ENCODE measurements at places on chromosomes 6 and 20. TPM values are rescaled to one million over a fixed set of nuclear protein-coding genes. Genes with fewer than 3 reads are reported as not detected.

DNA sequence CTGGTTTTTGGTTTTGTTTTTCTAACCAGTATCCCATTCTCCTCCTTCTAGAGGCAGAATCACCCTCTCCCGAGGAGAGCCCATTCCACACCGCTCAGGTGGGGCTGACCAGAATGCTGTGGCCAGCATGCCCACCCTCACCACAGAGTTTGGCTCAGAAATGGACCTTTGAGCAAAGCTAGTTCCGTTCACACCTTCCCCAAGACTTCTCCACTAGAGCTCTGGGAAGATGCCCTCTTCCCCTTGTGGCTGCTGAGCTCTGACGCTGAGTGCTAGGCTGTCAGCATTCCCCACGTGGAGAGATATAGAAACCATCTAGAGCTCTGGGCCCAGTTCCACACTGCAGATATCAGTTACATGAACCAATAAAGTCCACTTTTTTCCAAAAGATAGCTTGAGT lies 7.9 kb downstream of the GPLD1 start:
- H3K4me1 ChIP-seq: peaks cover 7% of the 10 kb centered on the region
- no peak for DNase-seq
- no peaks in the 10 kb centered on the region for H3K36me3 ChIP-seq
- no peak overlapping the region for H3K27ac ChIP-seq

- no peaks in the 10 kb centered on the region for H3K4me1 ChIP-seq
- H3K36me3 ChIP-seq: no peaks in the 10 kb centered on the region
- no peaks in the 10 kb centered on the region for H3K27me3 ChIP-seq
- no peak overlapping the region for H3K4me3 ChIP-seq
- no peak for DNase-seq
These were observed 217.5 kb downstream of the PTPRK start for GRCh38 chr6:128302942-128303341.

DNA sequence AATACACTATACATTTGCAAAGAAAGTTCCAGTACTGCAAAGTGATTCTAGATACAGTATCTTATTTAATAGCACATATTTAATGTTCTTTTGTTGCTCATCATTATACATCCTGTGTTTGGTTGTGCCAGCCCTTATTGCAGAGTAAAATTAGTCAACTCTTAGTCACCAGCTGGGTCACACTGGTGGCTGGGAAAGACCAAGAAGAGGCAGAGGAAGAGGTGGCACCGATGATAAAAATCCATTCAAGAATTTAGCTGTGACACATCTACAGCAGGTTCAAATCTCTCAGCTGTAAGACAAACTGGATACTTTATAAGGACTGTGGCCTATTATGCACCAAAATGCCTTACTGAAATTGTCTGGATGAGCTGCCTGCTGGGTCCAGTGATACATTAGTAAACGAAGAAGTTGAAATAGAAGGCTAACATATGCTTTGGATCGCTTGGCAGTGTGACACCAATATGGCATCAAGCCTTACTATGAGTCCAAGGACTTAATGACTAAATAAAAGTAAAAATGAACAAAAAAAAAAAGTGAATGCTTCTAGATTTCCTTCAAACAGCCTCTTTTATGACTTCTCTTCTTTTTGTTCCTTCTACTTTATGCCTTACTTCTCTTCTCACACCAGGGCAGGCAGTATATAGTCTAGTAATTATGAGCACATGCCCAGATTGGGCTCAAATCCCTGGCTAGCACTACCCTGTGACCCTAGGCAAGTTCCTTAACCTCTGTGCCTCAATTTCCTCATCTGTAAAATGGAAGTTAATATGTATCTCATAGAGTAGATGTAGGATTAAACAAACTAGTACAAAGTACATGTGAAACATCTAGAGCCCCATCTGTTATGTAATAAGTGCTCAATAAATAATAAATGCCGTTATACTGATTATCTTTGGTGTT lies 29.4 kb upstream of the RNF8 start:
- H3K27me3 ChIP-seq: no peaks in the 10 kb centered on the region
- peaks cover 32% of the 10 kb centered on the region for H3K36me3 ChIP-seq
- no peak for DNase-seq
- H3K4me1 ChIP-seq: peaks cover 37% of the 10 kb centered on the region

DNA sequence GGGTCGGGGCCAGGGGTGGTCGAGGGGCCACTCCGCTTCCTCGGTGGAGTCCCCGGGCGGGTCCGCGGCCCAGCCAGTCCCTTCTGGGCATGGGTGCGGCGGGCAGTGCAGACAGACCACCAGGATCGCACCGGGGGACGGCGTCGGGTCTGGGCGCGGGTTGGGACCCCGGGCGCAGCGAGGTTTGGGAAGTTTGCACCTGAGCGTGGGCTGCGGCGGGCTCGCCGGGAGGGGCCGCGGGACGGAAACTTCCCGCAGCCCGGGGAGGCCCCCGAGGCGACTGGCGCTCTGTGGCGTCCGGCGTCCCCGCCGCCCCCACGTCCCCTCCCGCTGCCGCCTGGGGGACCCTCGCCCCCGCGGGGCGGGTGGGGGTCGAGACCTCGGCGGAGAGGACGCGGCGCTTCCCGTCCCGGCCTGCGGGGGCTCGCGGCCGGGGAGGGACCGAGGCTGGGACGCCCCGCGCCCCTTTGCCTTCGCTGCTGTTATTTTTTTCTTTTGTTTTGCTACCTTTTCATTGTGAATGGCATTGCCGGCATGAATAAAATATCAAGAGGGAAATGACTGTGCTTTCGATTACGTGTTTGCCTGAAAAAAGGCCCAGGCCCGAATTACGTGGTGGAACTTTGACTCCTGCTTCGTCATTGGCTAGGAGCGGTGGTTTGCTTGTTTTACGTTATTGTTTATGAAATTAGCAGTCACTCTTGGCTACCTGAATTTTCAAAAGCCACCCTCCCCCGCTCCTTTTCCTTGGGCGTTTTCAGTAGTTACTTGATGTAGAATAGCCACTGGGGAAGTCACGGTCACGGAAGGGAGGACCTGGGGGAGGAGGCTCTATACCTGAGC lies 703 bp downstream of the SNX9 start:
- H3K36me3 ChIP-seq: no peaks in the 10 kb centered on the region
- no peaks in the 10 kb centered on the region for H3K27me3 ChIP-seq
- peak; percentile 24 for DNase-seq
- peaks cover 48% of the 10 kb centered on the region for H3K4me1 ChIP-seq

DNA sequence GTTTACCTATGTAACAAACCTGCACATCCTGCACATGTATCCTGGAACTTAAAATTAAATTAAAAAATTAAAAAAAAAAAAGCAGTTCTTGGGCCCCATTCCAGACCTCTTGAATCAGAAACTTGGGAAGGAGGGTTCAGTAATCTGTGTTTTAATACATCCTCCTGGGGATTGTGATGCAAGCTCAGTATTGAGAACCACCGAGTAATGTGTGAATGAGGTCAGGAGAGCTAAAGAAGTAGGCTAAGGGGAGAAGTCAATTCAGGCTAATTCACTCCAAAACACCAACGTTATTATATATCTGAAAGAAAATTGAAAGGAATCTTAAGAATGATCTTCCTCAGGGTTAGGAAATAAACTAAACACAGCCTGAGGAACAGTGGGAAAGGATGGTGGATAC lies 120.4 kb downstream of the RNF144B start:
- DNase-seq: no peak
- H3K4me1 ChIP-seq: peaks cover 7% of the 10 kb centered on the region
- no peaks in the 10 kb centered on the region for H3K27me3 ChIP-seq
- no peaks in the 10 kb centered on the region for H3K36me3 ChIP-seq

GRCh38 chr6:138981416-138981815 lies 6.6 kb downstream of the REPS1 start:
- H3K36me3 ChIP-seq: no peaks in the 10 kb centered on the region
- DNase-seq: no peak
- no peak overlapping the region for H3K4me3 ChIP-seq
- H3K27me3 ChIP-seq: no peaks in the 10 kb centered on the region
- H3K27ac ChIP-seq: no peak overlapping the region

DNA sequence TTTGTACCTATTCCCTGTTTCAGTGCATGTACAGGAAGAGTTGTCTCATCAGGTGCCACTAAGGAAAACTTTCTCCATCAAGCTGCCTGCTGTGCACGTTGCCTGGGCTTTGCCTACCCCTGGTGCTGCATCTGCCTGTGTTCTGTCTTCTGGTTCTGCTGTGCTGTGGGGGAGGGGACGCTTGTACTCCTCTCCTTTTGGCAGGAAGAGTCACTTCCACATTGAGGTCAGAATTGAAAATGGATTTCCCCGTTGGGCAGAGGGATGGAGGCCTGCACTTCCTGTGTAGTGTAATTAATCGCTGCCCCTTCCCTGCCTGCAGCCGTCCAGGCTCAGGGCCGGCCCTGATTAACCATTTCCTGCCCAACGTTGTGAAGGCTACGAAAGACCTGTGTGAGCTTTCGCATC lies 153.3 kb downstream of the SCML4 start:
- no peaks in the 10 kb centered on the region for H3K27me3 ChIP-seq
- peaks cover 30% of the 10 kb centered on the region for H3K4me1 ChIP-seq
- H3K36me3 ChIP-seq: no peaks in the 10 kb centered on the region
- H3K27ac ChIP-seq: peak overlapping the region; percentile 31
- DNase-seq: peak; percentile 64
- H3K4me3 ChIP-seq: no peak overlapping the region

GRCh38 chr6:12608016-12608860 lies 108.3 kb upstream of the PHACTR1 start:
- peaks cover 10% of the 10 kb centered on the region for H3K4me1 ChIP-seq
- H3K4me3 ChIP-seq: no peak overlapping the region
- H3K27me3 ChIP-seq: no peaks in the 10 kb centered on the region
- no peak for DNase-seq
- no peak overlapping the region for H3K27ac ChIP-seq

- peaks cover 5% of the 10 kb centered on the region for H3K36me3 ChIP-seq
- H3K4me1 ChIP-seq: no peaks in the 10 kb centered on the region
- no peak for DNase-seq
- H3K27me3 ChIP-seq: no peaks in the 10 kb centered on the region
- no peak overlapping the region for H3K27ac ChIP-seq
These were observed 88.2 kb upstream of the STXBP5 start for GRCh38 chr6:147116056-147116455.

GRCh38 chr6:77815531-77815930 lies 162.7 kb downstream of the MEI4 start:
- H3K27ac ChIP-seq: no peak overlapping the region
- H3K27me3 ChIP-seq: no peaks in the 10 kb centered on the region
- H3K36me3 ChIP-seq: no peaks in the 10 kb centered on the region
- H3K4me3 ChIP-seq: no peak overlapping the region
- no peaks in the 10 kb centered on the region for H3K4me1 ChIP-seq
- no peak for DNase-seq

The DEFB132 gene
- not detected for total RNA-seq

The SALL4 gene
- 0.25 TPM for total RNA-seq

Data from left ventricle myocardium inferior (tissue), 1 donor.